NCI-H524 (cell line): ENCODE measurements at places on chromosomes 4 and X.

- DNase-seq = no peak
Measured at GRCh38 chr4:102598762-102599374, 97.7 kb downstream of the NFKB1 start.

- DNase-seq = no peak
Measured at GRCh38 chrX:134095366-134095765, 110.0 kb upstream of the GPC3 start.

- DNase-seq = no peak
Measured at GRCh38 chrX:26597981-26598380, 382.0 kb downstream of the MAGEB5 start.

GRCh38 chr4:110357521-110357920 lies 118.4 kb upstream of the ENPEP start:
- DNase-seq = no peak

DNA sequence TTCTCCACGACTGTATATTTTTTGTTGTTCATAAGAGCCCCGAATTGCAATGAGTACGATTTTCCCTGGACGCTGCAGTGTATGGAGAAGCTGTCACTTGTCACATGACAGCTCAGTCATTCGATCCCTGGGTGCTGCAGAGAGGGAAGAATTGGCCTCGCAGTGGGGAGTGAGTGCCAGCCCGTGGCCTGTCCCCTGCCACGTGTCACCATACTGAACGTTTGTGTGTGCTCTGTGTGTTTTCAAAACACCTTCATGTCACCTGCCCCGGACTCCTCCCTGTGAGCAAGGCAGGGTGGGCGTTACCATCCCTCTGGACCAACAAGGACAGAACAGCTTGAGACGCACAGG lies 77.9 kb downstream of the TBL1X start:
- peak; percentile 41 for DNase-seq

DNA sequence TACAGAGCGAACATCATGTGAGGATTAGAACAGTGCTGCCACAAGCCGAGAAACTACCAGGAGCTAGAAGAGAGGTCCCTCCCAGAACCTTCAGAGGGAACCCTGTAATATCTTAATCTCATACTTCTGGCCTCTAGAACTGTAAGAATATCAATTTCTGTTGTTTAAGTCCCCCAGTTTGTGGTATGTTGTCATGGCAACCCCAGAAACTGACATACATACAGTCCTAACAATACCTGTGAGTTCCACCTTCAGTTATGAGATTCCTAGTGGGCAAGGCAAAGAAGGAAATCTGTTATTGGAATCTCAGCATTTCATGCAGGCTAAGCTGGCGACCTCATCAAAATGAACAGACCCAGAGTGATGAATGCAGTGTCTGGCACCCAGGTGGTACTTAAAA lies 42.5 kb downstream of the ZBTB49 start:
- no peak for DNase-seq

GRCh38 chr4:165844161-165844560 lies 28.9 kb upstream of the TLL1 start:
- no peak for DNase-seq

DNA sequence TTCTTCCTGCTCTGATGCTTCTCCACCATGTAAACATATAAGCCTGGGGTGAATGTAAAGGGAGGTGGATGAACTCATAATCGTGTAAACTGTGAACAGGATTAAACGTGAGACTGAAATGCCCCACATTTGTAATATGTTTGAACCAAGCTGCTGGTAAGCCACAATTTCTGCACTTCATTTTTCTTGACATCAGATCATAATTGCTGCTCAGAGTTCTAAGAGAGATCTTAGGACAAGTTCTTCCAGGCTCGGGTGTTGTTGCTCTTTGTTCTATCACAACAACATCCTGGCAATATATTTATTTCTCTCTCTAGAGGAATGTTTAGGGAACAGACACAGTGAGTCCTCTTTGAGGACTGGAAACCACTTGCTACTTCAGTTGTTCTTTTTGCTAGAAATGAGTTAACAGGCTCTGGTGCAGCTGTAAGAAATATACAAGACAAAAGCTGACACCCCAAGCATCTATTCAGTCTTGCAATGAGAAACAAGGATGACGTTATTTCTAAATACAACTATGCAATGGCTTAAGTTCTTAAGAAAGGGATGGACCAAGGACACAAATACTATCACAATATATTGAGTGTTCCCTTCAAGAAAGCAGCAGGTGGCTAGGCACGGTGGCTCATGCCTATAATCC lies 59.6 kb downstream of the LNX1 start:
- no peak for DNase-seq

DNA sequence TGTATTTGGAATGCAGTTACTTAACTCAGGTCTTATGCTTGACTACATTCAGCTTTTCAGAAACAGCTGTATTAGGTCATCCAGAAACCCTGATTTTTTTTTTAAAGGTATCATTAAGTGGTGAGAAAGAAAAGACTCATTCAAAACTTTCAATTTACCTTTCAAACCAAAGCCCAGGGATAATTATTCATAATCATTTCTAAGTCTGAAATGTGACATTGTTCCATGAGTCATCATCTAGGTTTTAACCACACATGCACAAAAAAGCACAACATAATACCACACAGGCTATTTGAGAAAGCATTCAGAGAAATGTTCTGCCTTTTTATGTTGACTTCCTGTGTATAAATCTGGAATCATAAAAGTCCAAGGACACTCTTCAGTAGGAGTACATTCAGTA lies 288.2 kb downstream of the IL1RAPL2 start:
- no peak for DNase-seq

DNA sequence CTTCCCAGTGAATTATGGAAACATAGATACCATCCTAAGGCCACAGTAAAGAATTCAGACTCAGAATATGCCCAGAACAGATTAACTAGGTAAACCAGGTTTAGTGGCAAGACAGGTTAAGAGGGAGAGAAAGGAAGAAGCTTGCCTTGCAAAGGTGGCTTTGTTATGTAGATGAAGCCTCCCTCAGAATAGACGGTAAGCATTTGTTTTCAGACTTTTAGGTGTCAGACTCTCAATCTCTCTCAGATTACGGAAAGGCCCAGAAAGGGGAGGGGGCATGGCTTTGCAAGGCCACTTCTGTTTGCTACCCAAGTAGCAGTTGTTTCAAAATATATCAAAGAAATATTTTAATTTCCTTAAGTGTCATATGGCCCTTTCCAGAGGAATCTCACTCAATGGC lies 457.1 kb upstream of the BOD1L1 start:
- DNase-seq = no peak

DNA sequence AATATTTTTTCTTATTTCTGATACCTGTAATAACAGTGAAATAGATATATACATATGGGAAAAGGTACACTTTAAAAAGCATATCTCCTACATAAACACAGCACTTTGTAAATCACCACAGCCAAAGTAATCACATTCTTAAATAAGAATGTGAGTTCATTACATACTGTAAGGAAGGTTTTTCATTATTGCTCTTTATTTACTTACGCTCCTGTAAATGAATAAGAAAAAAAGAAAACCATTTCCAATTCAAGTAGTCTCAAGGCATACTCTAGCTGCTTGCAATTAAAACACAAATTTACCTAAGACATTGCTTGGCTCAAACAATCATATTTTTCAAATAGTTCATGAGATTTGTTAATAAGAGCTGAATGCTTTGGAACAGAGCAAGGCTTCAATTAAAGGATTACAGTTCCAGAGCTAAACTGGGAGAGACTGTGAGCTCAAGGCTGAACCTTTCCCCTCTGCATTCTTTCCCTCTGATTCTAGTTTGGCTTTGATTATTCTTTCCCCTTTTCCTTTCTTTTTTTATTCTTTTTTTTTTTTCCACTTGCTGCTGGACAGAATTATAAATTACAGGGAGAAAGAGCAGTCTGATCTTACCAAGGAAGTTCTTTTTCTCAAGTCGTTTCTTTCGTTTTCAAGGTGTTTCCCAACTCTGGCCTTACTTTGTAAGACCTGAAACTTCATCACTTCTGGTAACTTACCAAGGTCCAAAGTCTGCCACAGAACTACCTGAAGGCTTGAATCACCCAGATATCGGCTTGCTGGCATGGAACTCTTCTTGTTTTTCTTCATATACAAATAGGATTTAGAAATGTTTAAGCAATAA lies 278.3 kb downstream of the INPP4B start:
- no peak for DNase-seq

DNA sequence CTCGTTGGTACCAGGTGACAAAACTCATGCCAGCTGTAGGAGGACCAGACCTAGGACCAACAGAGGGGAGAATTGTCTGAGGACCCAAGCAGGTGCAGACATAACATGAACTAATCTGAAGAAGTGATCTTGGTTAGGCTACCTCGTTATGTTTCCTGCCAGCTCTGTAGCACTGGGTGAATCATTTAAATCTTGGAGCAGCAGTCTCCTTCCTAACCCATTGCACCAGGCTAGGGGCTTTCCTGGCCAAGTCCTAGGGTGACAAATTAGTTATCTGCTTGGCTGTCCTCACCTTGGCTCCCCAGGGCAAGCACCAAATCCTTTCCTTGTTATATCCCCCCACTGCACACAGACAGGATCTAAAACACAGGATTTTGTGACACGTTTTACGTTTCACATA lies 87.8 kb downstream of the WWC2 start:
- DNase-seq = no peak

DNA sequence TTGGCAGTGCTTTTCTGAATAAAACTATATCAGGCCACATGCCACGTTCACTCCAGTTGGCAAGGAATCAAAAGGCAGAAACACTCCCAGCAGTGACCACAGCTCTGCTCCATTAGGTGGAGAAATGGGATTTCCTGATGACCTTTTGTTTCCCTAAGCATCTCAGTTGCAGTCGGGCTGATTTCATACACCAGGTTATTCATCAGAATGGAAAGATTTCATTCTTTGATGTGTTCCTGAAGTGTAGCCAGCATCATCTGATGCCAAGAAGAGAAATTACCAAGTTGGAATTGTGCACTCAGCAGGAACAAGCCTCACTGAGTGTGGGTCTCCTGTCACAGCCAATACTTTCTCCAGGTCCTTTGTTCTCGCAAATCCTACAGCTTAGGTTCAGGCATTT lies 193.7 kb downstream of the SPATA18 start:
- no peak for DNase-seq
